ENCODE measurements at places on chromosomes 4 and X.

- no peak for DNase-seq
These were observed 39.2 kb upstream of the MSMO1 start for GRCh38 chr4:165288226-165288625.

GRCh38 chr4:46994007-46994405, 625 bp upstream of the GABRA4 start:
- no peak for DNase-seq

GRCh38 chr4:91220315-91220714, 1083.5 kb upstream of the GRID2 start:
- DNase-seq, result no peak

DNA sequence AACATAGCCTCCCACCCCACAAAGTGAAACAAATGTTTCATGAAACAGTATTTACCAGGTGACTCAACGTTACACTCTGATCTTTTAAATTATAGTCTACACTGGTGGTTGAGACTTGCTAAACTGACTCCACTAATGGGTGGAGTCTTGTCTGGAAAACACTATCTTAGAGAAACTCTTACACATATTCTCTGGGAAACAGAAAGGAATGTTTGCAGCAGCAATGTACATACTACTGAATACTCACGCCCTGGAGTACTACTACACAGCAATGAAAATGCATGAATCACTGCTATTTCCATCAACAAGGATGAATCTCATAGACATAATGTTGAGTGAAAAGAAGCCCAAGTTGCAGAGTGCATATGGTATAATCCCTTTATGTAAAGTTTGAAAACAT, 208.5 kb upstream of the IGFBP7 start:
- no peak for DNase-seq

DNA sequence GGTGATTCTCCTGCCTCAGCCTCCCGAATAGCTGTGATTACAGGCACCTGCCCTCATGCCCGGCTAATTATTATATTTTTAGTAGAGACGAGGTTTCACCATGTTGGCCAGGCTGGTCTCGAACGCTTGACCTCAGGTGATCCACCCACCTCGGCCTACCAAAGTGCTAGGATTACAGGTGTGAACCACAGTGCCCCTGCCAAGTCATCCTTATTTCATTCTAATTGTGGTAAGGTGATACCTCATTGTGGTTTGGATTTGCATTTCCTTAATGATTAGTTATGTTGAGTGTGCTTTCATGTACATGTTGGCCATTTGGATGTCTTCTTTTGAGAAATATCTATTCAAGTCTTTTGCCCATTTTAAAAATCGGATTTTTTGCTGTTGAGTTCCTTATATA, 93.0 kb downstream of the USP9X start:
- no peak for DNase-seq

- no peak for DNase-seq
These were observed 114.4 kb downstream of the FRYL start for GRCh38 chr4:48665555-48666186.

DNA sequence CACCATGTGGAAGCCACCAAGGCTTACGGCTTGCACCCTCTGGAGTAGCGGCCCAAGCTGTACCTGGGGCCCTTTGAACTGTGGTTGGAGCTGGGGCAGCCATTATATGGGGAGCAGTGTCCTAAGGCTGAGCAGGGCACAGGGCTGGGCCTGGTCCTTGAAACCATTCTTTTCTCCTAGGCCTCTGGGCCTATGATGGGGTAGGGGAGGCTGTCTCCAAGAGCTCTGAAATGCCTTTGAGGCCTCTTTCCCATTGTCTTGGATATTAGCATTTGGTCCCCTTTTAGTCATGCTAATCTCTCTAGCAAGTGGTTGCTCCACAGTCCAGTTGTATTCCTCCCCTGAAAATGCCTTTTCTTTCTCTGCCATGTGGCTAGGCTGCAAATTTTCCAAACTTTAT, 96.4 kb upstream of the ARX start:
- no peak for DNase-seq

- DNase-seq, result no peak
These were observed 145.4 kb downstream of the FNIP2 start for GRCh38 chr4:158914218-158914617.

- DNase-seq, result no peak
These were observed 689 bp upstream of the OGT start for GRCh38 chrX:71532078-71532752.

DNA sequence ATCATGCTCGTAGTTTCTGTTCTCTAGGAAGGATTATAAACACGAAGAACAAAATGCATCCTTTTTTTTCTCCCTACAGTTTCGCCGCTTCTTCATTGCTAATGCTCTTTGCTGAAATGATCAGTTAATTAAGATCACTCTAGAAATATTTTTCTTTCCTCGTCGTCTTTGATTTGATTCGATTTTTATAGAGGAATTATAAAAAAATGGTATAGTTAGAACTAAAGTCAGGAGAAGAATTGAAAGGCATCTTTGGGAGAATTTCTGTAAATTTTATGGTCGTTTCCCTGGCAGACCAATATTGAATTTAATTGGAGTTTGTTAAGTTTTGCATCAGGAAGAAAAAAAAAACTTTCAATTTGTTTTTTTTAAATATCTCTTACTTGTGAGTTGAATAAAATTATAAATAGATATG, 1.1 kb upstream of the NKX3-2 start:
- no peak for DNase-seq

- no peak for DNase-seq
These were observed 12.6 kb downstream of the SORBS2 start for GRCh38 chr4:185799442-185799841.

DNA sequence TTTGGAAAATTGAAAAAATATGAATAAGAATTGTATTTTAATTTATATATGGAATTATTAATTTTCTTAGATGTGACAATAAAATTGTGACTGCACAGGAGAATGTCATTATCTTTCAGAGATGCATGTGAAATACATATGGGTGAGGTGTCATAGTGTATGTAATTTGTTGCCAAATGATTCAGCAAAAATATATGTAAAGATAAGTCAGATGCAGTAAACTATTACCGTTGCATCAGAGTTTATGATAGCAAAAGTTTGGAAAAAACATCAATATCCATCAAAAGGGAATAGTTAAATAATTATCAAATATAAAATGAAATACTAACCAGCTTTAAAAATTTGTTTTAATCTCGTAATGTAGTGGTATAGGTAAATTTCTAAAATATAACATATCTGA, 10.4 kb upstream of the SLC7A11 start:
- no peak for DNase-seq

DNA sequence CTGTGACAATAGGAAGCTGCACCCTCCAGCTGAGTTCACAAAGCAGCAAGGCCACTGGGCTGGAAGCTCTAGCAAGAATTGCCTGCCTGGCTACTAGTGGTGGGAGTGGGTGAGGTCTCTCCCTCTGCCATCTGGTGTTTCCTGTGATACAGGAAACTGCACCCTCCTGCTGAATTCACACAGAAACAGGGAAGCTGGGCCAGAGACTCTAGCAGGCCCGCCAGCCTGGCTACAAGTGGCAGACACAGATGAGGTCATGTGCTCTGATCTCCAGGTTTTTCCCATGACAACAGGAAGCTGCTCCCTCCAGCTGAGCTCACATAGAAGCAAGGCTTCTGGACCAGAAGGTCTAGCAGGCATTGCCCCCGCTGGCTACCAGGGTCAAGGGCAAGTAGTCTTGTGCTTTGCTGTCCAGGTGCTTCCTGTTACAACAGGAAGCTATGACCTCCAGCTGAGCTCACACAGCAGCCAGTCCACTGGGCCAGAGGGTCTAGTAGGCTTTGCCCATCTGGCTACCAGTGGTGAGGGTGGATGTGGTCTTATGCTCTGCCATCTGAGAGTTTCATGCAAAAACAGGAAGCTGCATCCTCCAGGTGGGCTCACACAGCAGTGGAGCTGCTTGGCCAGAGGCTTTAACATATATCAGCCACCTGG, 41.5 kb upstream of the ZXDA start:
- DNase-seq, result no peak

DNA sequence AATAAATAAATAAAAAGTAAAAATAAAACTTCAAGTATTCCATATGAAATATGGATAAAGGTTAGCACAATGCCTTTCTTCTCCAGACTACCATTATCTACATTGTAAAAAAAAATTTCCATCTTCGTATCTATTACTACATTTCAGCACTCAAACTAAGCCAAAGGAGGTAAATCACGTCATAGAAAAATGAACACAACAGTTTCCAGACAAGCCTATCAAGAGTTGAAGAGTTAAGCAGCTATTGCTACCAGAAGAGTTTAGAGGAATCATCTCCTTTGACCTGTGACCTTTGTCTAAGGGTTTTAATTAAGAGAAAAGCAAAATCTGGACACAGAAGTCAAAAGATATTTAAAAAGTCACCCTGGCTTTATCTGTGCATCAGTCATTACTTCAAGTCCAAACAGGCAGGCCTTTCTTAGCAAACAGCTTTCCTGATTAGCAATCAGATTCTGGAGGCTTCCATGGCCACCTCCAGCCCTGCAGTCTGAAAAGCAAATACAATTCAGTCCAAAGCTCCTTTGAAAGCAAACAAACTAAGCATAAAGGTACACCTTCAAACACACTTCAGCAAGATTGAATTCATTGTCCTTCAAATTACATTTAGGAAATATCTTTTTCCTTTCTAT, 82.2 kb downstream of the APBB2 start:
- no peak for DNase-seq

DNA sequence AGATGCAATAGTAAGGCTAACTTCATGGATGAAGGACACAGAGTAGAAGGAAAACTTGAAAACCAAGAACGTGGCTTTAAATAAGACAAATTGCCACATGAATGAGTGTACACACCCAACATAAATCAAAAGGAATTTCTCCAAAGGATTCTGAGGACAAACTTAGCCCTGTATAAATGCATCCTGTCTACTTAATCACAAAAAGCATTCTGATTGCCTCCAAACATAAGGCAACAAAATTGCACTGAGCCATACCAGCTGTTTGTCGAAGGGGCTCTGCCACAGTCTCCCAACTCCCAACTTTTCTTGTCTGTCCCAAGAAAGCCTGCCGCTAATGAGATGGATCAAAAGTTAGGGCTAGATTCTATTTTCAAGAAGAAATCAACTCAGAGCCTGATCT, 194.3 kb downstream of the SOWAHB start:
- DNase-seq, result no peak

- DNase-seq, result no peak
These were observed 93.8 kb downstream of the MBNL3 start for GRCh38 chrX:132395026-132395425.

- DNase-seq, result no peak
These were observed 226.6 kb downstream of the NLGN4X start for GRCh38 chrX:6002056-6002455.

- no peak for DNase-seq
These were observed 55.7 kb downstream of the BTC start for GRCh38 chr4:74738464-74739143.

DNA sequence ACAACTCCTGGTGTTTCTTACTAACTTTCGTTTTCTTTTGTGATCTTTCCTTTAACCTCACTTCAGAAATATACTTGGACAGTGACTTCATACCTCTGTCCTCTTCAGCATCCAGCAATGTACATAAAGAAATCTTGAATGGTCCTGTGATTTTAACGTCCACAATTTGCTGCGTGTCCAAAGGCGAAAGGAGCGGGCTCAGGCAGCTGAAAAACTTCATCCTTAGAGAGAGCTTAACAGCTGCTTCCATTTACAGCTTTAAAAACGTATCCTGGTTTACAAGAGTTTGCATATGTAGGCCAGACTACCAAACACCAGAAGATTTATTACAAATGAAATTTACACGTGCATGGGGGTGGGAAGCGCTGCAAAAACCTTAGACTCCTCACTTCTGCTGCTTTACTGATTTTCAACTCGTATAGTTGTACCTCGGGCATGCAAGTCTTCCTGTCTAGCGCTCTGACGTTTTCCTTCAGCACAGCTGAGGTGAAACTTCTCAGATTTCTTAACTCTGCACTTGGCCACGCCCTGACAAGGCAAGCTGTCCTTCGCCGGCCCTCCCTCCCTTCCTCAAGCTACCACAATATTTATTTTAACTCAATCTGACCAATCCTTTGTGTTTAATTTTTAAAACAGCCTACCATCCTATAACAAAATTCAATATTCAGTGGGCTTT, 406.4 kb downstream of the FAM47A start:
- DNase-seq, result no peak

GRCh38 chrX:8639949-8640475, 91.9 kb downstream of the ANOS1 start:
- no peak for DNase-seq

DNA sequence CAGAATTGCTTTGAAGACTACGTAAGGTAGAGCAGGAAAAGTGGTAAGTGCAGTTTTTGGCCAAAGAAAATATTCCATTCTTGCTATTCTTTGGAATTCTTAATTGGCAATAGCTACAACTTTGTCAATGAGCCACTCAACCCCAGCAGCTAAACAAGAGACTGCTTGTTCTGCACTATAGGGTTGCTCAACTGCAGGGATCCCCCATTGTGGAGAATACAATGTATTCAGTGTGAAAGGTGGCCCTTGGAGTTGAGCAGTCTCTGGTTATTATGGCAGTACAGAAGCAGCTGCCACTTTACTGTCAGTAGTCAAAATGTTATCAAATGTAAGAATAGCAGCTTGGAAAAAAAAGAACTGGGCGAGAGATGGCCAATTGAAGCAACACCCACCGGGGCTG, 808.7 kb downstream of the CENPC start:
- peak; percentile 3 for DNase-seq

DNA sequence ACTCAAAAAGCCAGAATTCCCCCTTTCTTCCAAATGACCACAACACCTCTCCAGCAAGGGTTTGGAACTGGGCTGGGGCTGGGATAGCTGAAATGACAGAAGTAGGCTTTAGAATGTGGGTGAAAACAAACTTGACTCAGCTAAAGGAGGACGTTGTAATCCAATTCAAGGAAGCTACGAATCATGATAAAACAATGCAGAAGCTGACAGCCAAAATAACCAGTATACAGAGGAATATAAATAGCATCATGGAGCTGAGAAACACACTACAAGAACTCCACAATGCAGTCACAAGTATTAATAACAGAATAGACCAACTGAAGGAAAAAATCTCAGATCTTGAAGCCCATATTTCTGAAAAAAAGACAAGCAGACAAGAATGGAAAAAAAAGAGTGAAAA, 95.8 kb upstream of the TET2 start:
- DNase-seq, result no peak

- no peak for DNase-seq
These were observed 6.6 kb upstream of the UTP3 start for GRCh38 chr4:70681704-70682103.

DNA sequence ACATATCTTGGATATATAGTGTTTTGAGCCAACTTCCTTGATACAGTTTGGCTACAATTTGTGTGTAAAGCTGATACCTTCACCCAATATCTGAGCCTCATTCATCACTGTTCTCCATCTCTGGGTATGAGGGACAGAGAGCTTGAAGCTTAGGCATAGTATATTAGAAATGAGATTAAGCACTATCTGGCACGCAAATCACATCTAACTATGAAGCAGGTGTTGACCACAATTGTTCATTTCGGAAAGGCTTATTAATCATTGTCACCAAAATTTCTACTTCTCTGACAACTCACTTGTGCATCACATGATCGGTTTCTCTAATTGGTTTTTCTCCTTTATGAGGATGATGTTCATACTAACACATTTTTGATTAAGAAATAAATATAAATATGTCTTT, 2.1 kb upstream of the POF1B start:
- DNase-seq, result no peak

- DNase-seq, result no peak
These were observed 56.4 kb downstream of the SPCS3 start for GRCh38 chr4:176376032-176376614.

Measured in hippocampal formation (tissue), 2 donors.